ENCODE measurements at places on chromosomes 4 and X.
A peak's percentile ranks its signal among the peaks of the same experiment; 100 is the strongest.

DNA sequence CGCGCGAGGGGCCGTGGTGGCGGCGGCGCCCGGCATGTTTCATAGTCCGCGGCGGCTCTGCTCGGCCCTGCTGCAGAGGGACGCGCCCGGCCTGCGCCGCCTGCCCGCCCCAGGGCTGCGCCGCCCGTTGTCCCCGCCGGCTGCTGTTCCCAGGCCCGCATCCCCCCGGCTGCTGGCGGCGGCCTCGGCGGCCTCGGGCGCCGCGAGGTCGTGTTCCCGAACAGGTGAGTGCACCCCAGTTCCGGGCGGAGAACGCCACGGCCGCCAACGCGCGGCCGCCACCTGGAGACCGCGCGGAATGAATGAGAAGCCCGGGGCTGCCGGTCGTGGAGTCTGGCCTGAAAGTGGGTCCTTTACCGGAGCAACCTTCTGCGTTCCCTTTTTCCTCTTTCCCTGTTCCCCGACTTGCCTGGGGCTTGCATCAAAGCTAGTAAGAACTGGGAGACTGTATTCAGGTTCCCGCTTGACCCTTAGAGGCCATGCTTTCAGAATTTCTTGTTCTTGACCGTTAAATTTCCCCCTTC is 429 bp downstream of the NOCT start:
- peak; percentile 23 for DNase-seq

DNA sequence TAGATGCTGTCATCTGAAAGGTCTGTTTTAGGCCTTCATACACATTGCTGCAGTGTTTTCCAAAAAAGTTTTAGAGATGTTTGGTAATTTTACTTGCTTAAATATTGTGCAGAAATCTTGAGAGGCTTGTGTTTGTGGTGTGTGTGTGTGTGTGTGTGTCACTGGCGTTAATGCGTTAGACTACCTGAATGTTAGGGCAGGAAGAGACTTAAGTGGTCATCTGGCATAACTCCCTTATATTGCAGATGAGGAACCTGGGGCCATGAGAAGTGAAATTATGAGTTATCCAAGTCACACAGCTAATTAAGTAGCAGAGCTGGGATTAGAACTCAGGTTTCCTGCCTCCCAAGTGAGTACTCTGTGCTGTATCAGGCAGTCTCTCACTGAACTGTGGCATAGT is 1.4 kb downstream of the LSM6 start:
- DNase-seq: no peak

DNA sequence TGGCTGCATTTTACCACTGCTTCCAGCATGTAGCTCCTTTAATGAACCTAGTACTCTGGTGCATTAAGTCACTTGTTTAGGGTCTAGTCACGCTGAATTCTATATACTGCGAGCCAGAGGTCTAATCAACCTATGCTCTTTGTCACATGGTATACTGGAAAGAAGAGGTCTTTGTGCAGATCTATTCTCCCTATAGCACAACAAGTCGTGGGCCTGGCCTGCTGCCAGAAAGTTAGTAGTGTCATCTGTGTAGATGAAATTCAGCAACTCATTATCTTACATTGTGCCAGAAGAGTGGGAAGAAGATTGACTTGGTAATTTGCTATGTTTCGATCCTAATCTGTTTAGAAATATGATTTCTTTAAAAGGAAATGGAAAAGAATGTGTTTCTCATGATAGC is 80.8 kb downstream of the AWAT2 start:
- DNase-seq: no peak

- DNase-seq: no peak
These were observed 27.7 kb downstream of the FBXO8 start for GRCh38 chr4:174255786-174256185.

GRCh38 chrX:9312922-9313867 is 151.7 kb upstream of the TBL1X start:
- DNase-seq: peak; percentile 71

- DNase-seq: no peak
These were observed 54.5 kb downstream of the FHDC1 start for GRCh38 chr4:152990471-152991131.

DNA sequence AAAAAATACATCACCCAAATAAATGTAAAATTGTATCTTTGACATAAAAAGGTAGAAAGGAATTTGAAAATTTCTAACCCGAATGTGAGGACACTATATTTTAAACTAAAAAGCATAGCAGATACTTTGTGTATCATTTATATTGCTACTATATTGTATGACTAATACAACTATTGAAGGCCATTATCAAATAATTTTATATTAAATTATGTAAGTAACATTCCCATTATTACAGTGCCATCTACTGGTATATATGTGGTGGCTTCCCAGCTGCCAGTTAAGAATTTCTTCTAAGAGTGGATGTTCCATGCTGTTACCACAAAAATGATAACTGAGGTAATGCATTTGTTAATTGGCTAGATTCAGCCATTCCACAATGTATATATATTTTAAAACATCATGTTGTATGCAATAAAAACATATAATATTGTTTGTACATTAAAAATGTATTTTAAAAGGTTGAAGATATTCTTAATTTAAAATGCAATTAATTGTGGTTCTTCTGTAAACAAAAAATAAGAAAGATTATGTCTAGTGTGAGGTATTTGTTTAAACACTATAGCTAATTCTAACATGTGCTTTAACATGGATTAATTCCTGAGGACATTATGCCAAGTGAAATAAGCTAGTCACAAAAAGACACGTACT is 65.3 kb downstream of the EGF start:
- no peak for DNase-seq

DNA sequence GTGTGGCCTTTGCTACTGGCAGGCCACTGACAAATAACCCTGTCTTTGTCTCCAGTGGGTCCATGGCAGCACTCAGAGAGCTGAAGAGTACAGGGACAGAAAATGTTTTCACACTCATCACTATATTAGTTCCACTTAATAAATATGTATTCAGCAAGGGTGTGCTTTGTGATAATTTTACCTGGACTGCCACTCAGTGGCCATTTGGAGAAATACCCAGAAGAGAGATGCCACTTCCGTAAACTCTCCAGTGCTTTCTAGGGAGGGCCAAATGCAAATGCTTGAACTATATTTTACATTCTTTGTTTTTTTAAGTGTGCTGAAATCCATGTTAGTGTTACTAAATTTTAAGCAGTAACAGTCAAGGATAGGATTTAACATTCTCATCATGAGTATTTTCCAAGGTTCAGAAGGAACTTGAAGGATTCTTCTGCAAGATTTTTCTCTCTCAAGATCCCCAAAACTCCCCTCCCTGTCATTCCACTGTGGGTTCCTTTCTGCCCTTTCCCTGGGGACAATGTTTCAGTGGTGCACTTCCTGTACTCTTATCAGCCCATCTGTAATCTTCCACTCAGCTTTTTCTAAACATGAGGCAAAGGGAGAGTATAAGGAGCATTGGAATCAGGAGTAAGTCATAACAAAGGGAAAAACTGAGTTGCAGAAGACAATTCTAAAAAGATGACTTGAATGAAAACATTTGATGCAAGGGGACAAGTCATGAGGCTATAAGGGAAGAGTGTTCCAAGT is 46.0 kb downstream of the TFDP3 start:
- no peak for DNase-seq

DNA sequence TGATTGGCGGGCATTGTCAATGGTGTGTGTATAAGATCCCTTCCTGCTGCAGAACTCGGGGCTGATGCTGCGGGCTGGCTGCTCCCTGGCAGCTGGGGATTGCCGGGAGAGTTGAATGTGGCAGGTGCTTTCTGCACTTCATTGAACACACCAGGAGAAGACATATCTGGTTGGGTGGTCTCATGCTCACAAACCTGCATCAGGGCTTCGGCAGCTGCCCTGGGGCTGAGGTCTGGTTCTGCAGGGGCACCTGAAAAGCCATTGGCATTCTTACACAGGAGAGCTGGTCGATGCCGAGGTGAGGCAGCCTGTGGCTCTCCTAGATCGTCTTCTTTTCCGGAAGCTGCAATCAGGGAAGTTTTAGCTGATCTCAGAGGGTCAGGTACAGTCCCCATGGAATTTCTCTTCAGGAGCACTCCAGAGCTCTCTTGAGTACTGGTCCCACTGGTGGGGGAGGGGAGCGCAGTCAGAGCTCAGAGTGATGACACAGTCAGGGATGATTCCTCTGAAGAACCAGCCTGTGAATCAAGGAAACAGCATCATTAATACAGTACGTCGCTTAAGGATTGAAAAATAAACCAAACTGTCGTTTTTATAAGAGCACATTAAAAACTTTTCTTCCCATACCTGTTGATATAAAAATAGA is 57.8 kb downstream of the GPRIN3 start:
- no peak for DNase-seq

DNA sequence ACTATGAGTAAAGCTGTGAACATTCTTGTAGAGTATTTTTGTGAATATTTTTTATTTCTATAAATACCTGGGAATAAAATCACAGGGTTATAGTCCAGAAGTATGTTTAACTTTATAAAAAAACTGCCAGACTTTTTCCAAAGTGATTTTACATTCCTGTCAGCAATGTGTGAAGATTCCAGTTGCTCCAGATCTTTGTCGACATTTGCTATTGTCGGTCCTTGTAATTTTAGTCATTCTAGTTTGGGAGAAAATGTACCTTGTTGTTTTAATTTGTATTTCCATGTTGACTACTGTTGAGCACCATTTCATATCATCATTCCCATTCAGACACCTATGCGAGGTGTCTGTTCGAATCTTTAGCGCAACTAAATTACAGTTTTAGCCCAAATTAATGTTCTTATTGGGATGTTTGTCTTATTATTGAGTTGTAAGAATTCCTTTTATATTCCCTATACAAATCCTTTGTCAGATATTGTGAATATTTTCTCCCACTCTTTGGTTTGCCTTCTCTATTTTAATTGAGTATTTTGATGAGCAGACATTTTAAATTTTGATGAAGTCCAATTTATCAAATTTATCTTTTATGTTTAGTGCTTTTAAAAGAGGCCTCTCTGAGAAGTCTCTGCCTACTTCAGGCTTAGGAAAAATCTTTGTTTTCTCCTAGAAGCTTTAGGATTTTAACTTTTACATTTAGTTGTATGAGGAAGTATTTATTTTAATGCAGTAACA is 2.6 kb downstream of the CEP135 start:
- DNase-seq: no peak

GRCh38 chr4:24514808-24515207 is 69.5 kb downstream of the DHX15 start:
- no peak for DNase-seq

DNA sequence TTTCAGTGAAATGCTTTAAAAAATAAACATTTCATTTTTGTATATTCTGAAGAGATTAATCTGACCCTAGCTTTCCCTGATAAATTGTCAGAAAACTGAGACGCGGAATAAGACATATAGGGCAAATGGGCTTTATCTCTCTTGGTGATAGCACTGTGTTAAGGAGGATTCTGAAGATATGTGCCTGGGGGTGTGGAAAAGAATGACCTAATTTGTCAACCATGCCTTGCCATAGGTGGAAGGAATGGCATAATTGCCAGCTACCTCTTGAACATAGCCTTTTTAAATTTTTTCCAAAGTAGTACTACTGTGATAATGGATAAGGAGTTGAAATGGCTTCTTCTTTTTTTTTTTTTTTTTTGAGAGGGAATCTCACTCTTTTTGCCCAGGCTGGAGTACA is 11.7 kb downstream of the JADE1 start:
- DNase-seq: no peak

Measured in activated T-cell treated with anti-CD3 and anti-CD28 coated beads for 4 hours (primary cell).